CD4-positive, alpha-beta T cell (primary cell): ENCODE measurements at places on chromosomes 11 and 22. TPM values are rescaled to one million over a fixed set of nuclear protein-coding genes. Genes with fewer than 3 reads are reported as not detected.
A peak's percentile ranks its signal among the peaks of the same experiment; 100 is the strongest.

DNA sequence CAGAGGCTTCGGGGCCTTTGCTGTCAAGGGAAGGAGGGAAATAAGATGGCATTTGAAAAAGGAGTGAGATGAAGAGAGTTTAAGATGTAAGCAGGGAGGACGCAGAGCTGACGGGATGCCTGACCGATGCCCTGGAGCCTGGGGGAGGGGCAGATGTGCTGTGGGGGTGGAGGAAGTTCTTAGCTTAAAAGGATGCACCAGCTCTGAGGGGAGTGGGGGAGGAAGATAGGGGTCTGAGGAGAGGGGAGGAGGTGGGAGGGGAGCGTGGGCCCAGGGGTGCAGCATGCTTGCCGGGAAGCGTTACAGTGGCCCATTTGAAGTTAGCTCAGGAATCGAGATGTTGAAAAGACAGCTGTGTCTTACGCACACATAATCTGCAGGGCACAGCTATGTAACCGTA, 56.3 kb downstream of the RPS6KA4 start:
- H3K4me1 ChIP-seq: peaks cover 6% of the 10 kb centered on the region
- H3K27me3 ChIP-seq: no peaks in the 10 kb centered on the region
- no peak for DNase-seq
- H3K27ac ChIP-seq: no peak overlapping the region

DNA sequence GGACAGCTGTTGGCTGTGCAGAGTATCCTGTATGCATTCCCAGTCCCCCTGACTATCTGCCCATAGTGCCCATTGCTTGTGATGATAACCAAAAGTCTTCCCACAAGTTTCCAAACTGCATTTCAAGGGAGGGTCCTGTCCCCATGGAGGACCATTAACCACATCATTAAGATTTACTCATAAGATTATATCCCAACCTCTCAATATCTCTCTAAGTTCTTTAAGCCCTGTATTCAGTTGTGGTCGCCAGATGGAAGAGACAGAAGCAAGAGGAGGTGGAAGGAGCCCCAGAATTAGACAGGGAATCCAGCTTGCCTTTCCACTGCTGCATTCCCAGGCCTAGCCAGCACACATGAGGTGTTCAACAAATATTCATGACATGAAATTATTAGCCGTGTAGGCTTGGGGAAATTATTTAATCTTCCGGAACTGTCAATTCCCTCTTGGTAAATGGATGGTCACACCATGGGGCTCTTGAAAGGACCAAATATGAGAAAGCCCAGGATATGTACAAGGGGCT, 42.6 kb upstream of the TIMP3 start:
- no peaks in the 10 kb centered on the region for H3K4me1 ChIP-seq
- no peak overlapping the region for H3K27ac ChIP-seq

GRCh38 chr11:111836721-111837120, 34.7 kb downstream of the ALG9 start:
- no peak for DNase-seq
- H3K27me3 ChIP-seq: no peaks in the 10 kb centered on the region
- no peak overlapping the region for H3K4me3 ChIP-seq
- no peak overlapping the region for H3K27ac ChIP-seq
- peaks cover 61% of the 10 kb centered on the region for H3K36me3 ChIP-seq
- no peaks in the 10 kb centered on the region for H3K4me1 ChIP-seq

DNA sequence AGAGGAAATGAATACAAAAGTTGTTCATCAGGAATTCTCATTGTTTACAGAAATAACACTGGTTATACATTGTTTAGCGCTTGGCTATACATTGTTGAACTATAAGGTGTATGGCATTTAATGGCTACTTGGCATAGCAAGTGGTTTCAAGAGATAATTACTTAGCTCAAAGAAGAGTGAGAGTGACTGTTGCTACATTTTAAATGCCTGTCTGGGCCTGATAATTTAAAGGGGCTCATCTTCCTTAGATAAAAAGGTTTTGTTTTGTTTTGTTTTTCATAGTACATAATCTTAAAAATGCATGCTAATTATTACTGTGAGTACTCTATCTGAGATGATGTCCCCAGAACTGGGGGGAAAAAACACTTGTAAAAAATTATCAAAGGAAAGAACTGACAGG, 1.5 kb upstream of the SMPD1 start:
- H3K27ac ChIP-seq: peak overlapping the region; percentile 86
- H3K36me3 ChIP-seq: peaks cover 16% of the 10 kb centered on the region
- no peaks in the 10 kb centered on the region for H3K27me3 ChIP-seq
- H3K4me3 ChIP-seq: no peak overlapping the region

LRP5 gene
- 2.9 TPM for total RNA-seq
